ENCODE measurements at places on chromosomes 16 and 17.
A peak's percentile ranks its signal among the peaks of the same experiment; 100 is the strongest.

GRCh38 chr17:36094746-36095145 is 4.8 kb upstream of the CCL3 start:
- no peak for DNase-seq

- DNase-seq, result no peak
Observed at GRCh38 chr17:3998436-3998835, 34.2 kb upstream of the ATP2A3 start.

DNA sequence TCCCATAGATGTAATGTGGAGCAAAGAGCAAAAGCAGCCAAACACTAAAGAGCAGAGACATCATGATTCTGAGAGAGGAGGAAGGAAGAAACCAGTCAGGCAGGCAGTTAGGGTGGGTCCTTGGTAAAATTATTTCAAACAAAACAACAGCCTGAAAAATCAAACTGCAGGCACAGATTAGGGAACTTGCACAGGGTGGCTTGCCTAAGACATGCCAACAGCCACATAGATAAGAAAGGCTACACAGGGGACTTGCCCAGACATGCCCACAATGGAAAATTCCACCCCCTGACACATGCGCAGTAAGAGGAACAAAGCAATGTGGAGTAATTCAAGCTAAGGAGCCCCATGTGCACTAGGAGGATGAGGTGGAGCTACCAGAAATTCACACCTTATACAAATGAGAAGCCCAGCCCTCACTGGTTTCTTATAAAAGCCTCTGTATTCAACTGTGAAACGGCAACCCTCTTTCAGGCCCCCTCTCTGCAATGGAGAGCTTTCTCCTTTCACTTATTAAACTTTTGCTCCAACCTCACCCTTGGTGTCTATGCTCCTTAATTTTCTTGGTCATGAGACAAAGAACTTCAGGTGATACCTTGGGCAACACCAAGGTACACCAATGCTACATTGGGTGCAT is 7.3 kb upstream of the GAS7 start:
- no peak for DNase-seq

- no peak for DNase-seq
Observed at GRCh38 chr16:81067166-81067565, 9.9 kb downstream of the C16orf46 start.

DNA sequence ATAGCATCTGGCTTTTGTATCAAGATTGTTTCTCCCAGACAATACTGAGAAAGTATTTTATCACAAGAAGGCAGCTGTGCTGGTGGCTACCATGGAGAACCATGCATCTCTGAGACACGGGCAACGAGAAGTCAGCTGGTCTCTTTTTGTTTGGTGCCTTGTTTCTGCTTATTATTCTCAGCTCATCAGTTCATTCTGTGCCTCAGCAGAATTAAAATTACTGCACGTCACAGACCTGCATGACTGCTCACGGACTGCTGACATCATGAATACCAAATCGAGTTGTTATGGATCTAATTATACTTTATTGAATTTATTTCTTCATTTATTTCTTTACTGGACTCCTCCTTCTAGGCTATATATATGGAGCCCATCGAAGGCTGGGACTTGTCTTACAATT is 19.0 kb upstream of the PMP22 start:
- DNase-seq, result no peak

DNA sequence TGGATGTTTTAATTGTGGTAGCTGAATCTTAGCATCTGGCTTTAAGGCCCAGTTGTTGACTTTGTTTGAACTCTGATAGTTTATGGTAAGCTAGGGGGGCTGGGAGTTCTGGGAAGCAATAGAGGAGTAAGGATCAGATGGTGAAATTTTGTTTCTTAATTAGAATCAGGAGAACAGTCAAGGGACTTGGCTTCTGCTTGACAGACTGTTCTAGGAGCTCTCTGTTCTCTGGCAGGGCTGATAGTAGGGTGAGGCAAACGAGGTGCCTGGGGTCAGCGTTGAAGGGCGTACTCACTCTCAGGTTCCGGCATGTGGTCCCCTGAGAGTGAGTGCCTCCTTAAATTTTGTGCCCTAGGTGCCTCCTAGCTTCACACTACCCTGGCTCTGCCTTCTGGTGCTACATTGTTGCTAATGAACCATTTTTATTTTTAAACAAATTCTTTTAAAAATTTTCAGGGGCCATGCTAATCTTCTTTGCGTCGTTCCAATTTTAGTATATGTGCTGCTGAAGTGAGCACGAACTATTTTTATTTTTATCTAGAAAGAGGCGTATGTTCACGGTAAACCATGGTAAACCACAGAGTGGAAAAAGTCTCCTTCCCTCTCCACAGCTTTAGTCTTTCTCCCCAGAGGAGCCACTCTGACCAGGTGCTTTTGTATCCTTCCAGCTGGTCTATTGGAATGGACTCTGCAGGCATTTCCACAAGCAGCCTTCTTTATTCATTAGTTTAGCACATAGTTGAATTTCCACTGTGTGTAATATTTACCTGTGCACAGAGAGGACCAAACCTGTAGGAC is 19.7 kb downstream of the SLC7A6 start:
- no peak for DNase-seq

- no peak for DNase-seq
Observed at GRCh38 chr17:74682471-74683190, 30.1 kb downstream of the CD300LF start.

- no peak for DNase-seq
Observed at GRCh38 chr17:8124350-8125153, 646 bp upstream of the HES7 start.

GRCh38 chr16:56019274-56019673 is 144.1 kb upstream of the CES5A start:
- no peak for DNase-seq

- DNase-seq, result no peak
Observed at GRCh38 chr17:52150935-52151334, 7.6 kb downstream of the CA10 start.

DNA sequence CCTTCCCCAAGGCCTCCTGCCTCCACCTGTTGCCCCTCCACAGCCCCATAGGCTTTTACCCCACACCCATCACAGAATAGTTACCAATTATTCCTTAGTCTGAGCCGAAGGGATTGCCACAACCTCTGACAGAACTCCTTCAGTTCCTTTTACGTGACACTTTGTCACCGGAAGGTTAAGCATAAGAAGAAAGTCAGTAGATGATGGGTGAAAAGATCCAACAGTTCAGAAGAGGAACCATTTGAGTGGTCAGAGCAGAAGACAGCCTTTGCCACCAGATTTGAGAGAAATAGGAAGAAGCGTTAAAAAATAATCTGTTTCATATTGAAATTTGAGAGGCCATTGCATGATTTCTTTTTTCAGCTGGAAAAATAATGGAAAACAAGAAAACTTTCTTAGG is 1.2 kb downstream of the SRR start:
- DNase-seq, result no peak

- no peak for DNase-seq
Observed at GRCh38 chr16:52076332-52076731, 470.6 kb downstream of the TOX3 start.

- DNase-seq, result peak; percentile 84
Observed at GRCh38 chr17:79691931-79692330, 38.8 kb upstream of the ENPP7 start.

DNA sequence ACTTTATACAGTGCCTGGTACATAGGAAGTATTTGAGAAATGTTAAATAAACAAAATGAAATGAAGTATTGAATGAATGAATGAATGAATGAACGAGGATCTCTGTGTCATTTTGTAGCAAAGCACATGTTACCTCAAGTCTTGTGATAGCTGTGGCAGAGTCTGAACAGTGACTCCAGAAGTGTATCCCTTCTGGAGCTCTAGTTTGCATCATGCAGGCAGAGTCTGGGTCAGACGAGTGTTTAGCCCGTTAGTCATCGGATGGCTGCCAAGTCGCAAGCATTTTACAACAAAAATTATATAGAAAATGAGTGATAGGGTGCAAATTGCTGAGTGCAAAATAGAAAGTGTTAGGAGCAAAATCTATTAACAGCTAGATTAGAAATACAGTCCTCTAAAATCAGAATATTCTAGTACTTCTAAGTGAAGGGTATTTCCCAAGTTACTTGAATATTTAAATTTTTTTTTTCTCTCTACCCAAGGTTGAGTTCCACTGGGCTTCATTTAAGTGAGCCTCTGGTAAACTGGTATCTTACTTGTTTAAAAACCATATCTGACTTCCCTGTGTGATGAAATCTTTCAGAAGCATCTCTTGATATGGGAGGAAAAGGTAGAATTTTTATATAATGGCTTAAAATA is 113.3 kb downstream of the FTO start:
- no peak for DNase-seq

GRCh38 chr17:17445925-17446665 is 30.7 kb upstream of the MED9 start:
- DNase-seq, result peak; percentile 55

DNA sequence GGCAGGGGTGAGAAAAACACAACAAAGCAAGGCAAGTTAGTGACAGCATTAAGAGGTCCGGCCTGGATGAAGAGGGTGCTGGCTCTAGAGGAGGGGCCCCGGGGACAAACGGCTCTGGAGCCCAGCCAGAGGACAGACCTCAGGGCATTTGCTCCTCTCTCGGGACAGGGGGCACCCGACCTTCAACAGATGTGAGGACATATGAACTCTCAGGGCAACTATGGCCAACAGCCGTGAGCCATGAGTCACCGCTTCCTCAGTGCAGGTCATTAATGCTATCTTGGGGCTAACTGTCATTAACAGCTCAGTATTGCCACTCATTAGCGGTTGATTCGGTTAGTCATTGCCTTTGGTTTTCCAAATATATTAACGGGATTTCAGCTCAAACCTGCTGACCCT is 9.7 kb upstream of the ARL5C start:
- no peak for DNase-seq

GRCh38 chr17:42287305-42287976 is 857 bp upstream of the STAT5A start:
- DNase-seq, result peak; percentile 80

- peak; percentile 84 for DNase-seq
Observed at GRCh38 chr17:50189550-50190292, 11.7 kb downstream of the COL1A1 start.

GRCh38 chr16:57013229-57013628 is 23.9 kb downstream of the NLRC5 start:
- no peak for DNase-seq

DNA sequence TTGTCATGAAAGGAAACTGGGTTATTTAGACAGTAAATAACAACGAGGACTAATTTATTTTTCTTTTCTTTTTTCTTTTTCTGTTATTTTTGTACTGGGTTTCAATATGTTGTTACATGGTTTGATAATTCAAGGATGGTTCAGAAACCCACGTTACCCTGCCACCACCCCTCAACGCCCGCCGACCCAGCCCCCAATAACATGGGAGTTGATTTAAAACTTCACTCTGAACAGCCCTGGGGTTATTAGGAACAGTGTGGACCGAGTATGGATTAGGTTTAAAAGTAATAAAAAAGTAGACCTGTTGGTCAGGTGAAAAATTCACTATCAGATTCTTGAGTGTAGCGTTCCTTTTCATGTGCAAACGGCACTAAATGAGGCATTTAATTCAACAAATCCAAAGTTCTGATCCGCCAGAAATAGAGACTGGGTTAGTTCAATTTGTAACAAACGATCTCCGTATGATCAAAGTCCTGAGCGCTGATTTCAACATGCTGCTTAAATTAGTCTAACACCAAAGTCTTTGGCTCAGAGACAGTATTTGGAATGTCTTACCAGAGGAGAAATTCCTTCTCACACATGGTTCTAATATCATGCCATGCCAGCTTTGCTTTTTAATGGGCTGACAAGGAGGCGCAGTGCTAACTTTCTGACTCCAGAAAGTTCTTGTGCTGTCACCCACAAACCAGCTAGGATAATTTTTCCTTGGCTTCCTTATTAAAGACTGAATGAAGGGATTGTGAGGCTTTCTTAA is 173.1 kb upstream of the IRX3 start:
- no peak for DNase-seq

DNA sequence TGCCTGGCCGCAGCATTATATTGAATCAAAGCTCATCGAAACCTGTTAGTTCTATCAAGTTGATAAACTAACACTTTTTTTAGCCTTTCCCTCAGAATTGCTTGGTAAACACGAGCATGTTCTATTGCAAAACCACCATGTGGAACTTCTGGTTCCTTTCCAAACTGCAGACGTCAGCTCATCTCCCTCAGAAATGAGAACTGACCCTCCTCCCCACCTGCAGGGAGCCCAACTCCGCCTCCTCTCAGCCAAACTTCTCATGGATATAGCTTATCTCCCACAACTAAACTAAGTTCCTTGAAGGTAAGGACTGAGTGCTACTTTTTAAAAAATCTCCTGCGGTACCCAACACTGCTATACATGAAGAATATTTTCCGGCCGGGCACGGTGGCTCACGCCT is 6.7 kb downstream of the SHMT1 start:
- DNase-seq, result no peak

DNA sequence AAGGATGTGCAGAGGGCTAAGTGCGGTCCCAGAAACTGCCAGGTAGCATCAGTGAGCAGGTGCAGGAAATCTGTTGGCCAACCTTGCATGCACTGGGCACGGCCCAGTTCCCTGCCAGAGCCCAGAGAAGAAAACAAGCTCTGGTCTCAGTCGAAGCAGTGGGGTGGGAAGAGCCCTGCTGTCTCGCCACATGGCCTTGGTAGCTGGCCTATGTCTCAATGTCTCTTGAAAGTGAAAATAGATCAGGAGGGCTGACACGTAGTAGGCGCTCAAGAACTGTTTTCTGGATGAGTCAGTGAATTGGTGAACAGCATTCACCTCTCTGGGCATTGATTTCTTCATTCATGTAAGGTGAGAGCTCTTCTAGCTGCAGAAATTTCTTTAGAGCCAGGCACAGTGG is 90.4 kb downstream of the MARF1 start:
- DNase-seq, result no peak

- DNase-seq, result no peak
Observed at GRCh38 chr16:47204736-47205504, 61.2 kb upstream of the NETO2 start.

GRCh38 chr16:87897521-87898505 is 28.5 kb upstream of the SLC7A5 start:
- DNase-seq, result no peak

DNA sequence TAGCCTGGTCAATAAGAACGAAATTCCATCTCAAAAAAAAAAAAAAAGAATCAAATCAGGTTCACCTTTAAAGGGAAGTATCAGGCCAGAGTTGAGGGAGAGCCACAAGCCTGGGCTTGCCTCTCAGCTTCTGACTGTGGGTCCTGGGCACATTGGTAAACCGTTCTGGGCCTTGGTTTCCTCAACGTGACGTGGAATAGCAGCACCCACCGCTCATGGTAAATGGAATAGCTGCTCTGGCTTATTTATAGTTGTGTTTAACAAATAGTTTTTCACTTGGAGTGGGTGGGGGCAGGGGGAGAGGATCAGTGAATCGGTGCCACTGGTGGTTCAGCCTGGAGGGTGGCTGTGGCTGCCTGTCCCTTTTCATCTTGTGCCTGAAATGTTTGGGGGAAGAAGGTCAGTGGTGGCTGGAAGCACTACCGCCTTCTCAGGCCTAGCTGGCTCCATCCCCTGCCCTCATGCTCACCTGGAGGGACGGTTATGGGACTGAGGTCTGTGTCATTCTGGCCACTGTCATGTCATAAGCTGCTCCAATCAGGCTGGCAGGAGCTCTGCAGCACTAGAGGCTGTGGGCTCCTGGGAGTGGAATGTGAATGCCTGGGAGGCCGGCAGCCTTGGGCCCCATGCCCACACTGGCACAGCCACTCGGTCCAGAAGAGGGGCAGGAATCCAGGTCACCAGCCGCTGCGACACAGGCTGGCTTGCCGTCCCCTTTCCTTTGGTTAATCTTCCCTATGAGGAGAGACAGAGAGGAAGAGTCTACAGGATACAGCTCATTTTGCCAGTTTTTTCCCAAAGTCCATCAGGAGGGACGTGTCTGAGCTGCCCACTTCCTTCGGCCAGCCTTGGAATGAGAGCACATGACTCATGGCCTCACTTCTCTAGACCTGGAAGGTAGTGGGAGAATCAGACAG is 27.0 kb downstream of the CCR7 start:
- peak; percentile 48 for DNase-seq

Measured in femur (tissue), 1 donor.